ENCODE measurements at places on chromosomes 5 and 9.

GRCh38 chr9:17315341-17315740 is 180.5 kb downstream of the CNTLN start:
- DNase-seq, result no peak

DNA sequence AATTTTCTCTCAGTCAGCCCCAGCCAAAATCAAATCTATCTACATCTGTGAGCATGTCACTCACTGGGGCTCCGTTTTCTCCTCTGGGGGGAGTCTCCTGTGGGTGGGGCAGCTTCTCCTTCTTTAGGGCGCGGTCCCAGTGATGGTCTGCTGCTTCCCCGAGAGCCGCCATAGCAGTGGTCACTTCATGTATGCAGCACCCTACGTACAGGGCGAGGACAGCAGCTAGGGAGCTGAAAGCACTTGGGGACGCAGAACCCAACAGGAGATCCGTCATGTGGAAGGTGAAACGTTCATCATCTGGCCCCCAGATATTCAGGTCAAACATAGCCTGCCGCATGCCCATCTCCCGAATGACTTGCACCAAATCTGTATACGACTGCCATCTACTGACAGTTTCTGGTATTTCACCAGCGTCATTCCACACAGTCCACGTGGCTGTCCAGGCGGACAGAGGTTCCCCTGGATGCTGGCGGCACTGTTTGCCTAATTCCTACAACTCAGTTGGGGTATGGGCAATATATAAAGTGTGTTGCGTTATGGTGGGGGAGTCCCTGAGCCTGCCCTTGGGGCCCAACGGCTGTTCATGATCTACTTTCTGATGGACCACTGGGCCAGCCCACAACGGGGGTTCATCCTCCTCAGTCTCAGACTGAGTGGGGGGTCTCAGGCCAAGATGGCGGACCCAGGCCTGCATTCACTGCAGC is 795.0 kb downstream of the EFNA5 start:
- no peak for DNase-seq

- no peak for DNase-seq
Measured at GRCh38 chr9:8760000-8760767, 960.6 kb upstream of the DMAC1 start.

GRCh38 chr5:133164759-133165158 is 112.9 kb downstream of the HSPA4 start:
- no peak for DNase-seq

DNA sequence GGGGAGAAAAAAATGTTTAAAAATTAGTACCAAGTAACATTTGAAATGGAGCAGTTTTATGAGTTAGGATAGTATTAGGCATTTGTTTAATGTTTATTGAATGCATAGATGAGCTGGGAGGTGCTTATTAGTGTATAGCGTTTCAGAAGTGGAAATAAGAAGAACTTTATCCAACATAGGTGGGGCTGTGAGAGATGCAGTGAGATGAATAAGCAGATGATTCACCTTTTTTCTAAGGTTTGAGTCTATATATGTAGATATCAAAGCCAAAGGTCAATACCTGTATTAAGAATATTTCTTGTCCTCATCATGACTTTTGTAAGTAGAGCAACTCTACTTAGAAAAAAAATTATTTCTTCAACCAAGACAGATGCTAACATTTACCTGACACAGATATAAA is 54.6 kb upstream of the POU4F3 start:
- no peak for DNase-seq

GRCh38 chr5:97242341-97242740 is 59.3 kb upstream of the RIOK2 start:
- DNase-seq, result no peak

- no peak for DNase-seq
Measured at GRCh38 chr9:8329561-8330283, 530.1 kb upstream of the DMAC1 start.
